Activated T-cell treated with anti-CD3 and anti-CD28 coated beads, Interleukin-2, amount 50 U/mL, for 72 hours (primary cell): ENCODE measurements at places on chromosomes 3 and 15. TPM values are rescaled to one million over a fixed set of nuclear protein-coding genes. Genes with fewer than 3 reads are reported as not detected.

DNA sequence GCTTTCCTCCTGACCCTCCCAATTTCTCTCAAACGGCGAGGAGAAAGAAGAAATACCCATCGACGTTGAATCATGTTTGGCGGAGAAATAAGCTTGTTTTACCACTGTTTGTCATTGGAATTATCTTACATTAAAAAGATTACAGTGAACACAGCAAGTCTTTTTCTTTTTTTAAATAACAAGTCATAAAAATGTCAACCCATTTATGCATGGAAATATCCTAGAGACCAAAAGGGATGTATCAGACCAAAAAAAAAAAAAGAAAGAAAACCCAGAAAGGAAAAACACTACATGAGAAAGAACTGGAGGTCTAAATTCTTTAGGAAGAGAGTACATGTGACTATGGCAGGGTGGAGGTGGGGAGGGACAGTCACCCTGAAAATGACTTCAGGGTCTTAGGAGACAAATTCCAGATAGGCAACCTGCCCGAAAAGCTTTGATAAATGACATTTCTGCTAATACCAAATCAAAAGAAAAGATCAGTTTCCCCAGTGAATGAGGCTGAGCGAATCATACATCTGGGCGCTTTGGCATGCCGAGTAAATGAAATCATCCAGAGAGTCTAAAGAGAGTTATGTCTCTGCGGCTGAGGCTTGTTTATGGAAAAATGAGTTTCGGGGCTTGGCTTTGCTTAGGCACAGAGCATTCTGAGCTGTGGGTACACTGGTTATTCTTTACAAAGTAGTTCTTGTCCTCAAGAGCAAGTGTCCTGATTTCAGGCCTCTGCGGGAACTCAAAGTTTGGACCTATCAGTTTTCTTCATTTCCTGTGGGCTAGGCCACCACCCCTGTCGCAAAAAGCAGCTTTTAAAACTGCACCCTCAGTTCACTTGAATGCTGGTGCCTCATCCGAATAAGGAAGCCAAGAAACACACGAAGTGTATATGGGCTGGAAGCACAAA, 110.1 kb upstream of the TGFBR2 start:
- no peak for DNase-seq

DNA sequence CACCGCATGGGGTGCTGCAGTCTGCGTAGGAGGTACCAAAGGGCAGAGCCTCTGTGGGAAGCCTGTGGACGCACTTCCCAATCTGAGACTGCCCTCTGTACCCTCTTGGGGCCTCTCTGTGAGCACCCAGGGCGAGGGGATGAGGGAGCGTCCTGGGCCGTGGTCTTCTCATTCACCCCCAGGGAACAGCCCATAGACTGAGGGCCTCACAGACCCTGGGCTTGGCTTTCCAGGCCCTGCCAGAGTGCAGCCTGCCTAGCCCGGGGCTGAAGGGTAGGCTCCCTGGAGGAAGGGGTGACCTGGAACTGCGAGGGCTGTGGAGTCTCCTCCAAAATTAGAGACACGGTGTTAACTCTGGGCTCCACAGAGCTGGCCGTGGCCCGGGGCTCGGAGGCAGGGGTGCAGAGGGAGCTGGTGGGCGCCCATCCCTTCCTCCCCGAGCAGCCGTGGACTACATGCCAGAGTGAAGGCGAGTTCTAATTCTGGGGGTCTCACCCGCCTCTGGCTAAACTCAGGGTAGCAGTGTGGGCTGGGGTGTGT, 468 bp upstream of the SPTBN5 start:
- no peak for DNase-seq

CPA3 gene
- not detected for total RNA-seq

GRCh38 chr15:52678468-52679231, 538 bp downstream of the ATOSA start:
- DNase-seq, result peak; percentile 75

DNA sequence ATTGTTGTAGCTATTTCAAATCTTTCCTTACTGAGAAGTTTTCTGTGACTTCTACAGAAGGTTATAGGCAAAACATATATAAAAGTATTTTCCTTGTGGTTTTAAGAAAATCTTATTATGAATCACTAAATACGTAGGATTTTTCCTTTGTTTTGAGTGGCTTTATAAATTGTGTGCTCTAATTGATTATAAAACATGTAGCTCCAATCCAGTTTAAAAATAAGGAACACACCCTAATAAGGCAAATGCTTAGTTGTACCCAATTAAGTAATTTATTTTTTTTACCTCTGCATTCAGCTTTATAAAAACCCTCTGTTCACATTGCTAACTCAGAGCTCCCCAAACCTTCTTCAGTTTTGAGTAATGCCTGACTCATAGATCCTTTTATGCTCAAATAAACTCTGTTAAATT, 408.0 kb downstream of the NAALADL2 start:
- DNase-seq, result no peak

NME9 gene
- total RNA-seq, result 0.58 TPM

CLDN18 gene
- not detected for total RNA-seq

DNA sequence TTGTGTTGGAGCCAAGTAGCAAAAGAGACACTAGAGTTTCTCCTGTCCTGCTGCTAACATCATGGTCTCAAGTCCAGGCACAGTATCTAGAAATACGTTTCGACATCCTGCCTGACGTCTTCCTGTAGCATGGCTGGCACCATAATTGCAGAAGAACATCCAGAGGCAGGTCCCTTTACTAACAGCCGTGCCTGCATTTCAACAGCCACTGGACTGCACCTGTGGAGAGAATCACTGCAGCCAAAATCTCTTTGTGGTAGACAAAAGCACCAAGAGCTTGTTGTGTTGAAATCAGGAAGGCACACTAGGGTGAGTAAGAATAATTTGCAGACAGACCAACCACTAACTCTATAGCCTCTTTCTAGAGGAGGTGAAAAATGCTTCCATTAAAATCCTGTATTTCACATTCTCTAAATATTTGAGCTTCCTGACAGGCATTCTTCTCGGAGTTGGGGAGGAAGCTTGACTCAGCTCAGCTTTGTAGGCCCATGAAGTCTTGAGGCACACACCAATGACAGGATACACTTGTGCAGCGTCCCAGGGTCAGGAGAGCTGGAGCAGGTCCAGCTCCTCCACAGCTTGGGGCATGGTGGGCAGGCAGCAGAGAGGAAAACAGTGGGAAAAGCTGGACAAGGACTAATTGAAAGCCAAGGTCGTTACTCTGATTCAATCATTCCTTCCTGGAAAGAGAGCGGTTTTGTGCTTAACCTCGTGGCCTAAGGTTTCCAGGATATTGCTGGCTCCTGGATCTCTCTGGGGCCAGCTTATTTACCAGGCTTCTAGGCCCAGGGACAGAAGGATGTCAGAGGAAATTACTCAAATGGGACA, 244.9 kb downstream of the FAM43A start:
- DNase-seq, result no peak

- no peak for DNase-seq
Observed at GRCh38 chr3:191094057-191094845, 104.8 kb upstream of the OSTN start.

CCDC9B gene
- total RNA-seq, result 1.0 TPM
